Activated CD8-positive, alpha-beta memory T cell treated with anti-CD3 and anti-CD28 coated beads, Interleukin-2, amount 50 U/mL, for 4 hours (primary cell): ENCODE measurements at places on chromosomes 2 and 18.
A peak's percentile ranks its signal among the peaks of the same experiment; 100 is the strongest.

- DNase-seq, result no peak
These were observed 79.6 kb downstream of the SPTBN1 start for GRCh38 chr2:54535599-54536195.

DNA sequence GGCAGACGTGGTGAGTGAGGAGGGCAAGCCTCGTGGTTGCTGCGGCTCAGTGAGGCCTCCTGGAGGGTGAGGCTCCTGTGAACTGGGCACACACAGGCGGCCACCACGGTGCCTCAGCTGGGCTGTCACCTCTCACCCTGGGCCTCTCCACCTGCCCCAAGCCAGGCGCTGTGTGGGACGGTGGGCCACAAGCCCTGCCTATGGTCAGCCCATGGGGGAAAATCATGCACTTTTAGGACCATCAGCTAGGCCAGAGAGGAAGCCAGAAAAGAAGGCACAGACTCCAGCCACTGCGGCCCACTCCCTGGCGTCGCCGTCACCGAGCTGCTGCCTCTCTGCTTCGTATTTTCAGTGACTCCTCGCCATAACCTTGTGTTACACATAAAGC lies 28.5 kb upstream of the HS6ST1 start:
- DNase-seq, result no peak

- peak; percentile 18 for DNase-seq
These were observed 492 bp downstream of the KIF5C start for GRCh38 chr2:148875387-148876051.

DNA sequence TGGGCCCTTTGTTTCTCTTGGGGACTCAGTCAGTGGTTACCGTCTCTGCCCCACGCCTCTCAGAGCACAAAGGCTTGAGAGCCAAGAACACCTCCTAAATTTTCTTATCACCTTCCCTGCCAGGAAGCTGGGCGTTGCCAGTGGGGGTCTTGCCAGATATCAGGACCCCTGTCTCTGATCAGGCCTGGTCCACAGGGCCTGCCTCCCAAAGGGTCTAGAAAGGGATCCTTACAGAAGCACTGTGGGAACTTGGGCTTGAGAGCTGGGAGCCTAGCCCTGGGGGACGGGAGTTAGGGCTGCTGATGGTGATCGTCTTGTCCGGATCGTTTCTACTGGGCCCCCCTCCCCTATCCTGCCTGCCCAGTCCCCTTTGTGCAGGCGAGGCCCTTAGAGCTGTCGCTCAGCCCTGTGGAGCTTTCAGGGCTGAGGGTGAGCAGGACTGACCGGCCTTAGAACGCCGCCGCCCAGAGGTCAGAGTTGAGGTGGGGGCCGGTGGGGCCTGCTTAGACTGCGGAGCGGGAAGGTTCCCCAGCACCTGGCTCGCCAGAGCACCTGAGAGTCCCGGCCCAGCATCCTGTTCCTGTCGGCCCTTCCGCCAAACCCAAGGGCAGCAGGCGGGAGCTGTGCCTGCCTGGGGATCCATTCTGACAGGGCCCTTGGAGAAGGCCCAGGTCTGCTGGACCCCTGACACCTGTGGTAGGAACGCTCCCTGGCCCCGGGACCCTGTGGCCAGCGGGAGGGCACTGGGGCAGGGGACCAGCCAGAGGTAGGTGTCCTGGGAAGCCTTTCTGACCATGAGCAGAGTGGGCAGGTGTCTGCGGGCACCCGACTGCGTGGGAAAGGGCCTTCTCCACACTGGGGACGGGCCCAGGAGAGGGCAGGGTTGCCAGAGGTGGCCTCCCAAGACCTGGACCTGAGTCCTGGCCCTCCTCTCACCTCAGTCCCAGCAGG lies 956 bp downstream of the ESPNL start:
- peak; percentile 11 for DNase-seq

DNA sequence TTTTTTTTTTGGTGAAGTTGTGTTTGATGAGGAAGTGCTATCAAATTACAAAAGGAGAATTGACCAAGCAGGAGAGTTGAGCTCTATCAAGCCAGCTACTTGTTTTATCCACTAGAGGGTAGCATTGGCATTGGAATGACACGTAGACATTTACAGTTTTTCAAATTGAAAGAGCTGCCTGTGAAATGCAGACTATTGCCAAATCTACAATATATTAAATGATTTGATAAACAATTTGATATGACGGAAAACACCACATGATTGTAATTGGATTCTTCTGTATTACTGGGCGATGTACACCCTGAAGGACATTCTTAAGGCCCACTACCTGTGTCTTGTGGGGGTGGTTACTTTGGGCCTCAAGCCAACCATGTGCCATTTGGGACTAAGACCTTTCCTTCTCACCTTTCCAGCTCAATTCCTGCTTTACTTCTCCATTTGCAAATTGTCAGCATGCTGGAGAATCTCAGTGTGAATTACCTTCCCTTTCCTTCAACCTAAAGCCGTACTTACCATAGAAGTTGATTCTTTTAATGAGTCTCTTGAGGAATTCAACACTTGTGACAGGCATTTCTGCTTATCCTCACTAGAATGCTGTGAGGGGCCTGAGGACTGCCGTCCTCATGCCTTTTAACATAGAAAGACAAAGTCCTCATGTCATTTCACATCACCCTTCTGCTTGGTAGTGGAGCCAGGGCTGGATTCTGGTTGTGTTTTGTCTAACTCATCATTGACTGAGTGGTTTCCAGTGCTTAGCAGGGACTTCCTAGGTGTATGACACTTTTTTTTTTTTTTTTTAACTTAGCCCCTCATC lies 134.8 kb upstream of the THUMPD2 start:
- DNase-seq, result no peak

DNA sequence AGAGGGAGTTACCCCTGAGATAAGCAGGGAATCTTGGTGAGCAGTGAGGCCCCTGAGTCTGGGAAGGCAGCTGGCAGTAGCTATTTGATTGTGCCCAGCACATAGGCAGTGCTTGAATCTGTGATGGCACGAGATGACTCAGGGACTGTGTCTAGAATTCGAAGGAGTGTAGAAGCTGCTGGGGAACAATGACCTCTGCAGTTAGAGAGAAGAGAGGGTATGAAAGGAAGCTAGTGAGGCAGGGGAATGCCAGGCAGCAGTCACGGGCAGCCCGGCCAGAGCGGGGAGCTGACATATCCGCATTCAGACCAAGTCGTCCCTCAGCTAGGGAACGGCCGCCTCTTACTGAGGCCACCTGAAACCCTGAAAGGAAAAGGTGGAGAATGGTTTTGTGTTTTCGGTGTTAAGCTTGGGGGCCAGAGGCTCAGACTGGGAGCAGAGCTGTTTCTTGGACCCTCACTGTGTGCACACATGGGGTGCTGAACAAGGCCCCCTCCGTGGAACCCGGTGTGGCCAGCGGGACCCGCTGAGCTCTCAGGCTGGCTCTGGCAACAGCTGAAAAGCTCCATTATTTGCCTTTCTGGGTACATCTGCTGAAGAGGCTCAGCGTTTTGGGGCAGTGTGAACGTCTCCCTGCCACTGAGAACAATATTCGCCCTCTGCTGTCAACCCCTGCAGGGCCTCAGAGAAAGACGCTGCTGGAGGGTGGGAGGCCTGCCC lies 32.9 kb downstream of the ARHGEF4 start:
- DNase-seq, result no peak

DNA sequence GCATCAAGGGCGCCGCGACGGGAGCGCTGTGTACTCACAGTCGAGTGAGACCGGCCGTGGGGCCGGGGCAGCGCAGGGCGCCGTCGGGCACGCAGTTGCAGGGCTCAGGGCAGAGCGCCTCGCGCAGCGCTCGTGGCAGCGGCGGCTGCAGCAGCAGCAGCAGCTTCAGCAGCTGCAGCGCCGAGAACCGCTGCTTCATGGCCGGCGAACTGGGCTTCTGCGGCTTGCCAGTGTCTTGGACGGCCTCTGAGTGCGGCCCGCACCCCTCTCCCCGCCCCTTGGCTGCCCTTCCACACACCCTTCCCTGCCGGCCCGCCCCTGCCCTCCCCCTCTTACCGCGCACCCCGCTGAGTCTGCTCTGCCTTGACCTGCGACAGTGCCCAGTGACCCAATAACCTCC lies at the start of gene LHCGR:
TSS of gene LHCGR (minus strand) at position 252 of the 400 bp plus-strand sequence. CDS start at position 199, 53 bp downstream.
- DNase-seq, result no peak

DNA sequence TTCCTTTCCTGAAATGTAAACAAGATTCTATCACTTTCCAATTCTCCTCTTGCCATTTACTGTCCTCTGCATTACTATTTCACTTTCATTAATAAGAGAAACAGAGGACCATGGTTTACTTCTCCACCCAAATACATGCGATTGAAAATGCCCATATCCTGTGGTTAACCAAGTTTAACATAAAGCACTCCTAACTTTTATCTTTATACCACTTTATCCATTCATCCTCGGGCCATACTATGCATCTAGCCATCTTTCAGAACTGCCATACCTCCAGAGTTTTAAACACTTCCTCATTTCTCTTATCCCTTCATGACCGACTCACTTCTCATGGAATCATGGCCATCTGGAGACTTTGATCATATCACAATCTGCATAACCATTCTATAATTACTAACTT lies 1182.3 kb downstream of the CNTNAP5 start:
- no peak for DNase-seq
